ENCODE measurements at places on chromosomes 11 and 22.
A peak's percentile ranks its signal among the peaks of the same experiment; 100 is the strongest.

DNA sequence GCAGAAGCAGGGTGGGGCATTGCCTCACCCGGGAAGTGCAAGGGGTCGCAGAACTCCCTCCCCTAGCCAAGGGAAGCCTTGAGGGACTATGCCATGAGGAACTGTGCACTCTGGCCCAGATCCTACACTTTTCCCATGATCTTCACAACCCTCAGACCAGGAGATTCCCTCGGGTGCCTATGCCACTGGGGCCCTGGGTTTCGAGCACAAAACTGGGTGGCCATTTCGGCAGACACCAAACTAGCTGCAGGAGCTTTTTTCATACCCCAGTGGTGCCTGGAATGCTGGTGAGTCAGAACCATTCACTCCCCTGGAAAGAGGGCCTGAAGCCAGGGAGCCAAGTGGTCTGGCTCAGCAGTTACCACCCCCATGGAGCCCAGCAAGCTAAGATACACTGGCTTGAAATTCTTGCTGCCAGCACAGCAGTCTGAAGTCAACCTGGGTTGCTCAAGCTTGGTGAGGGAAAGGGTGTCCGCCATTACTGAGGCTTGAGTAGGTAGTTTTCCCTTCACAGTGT lies 573.7 kb upstream of the ANO3 start:
- DNase-seq = no peak

DNA sequence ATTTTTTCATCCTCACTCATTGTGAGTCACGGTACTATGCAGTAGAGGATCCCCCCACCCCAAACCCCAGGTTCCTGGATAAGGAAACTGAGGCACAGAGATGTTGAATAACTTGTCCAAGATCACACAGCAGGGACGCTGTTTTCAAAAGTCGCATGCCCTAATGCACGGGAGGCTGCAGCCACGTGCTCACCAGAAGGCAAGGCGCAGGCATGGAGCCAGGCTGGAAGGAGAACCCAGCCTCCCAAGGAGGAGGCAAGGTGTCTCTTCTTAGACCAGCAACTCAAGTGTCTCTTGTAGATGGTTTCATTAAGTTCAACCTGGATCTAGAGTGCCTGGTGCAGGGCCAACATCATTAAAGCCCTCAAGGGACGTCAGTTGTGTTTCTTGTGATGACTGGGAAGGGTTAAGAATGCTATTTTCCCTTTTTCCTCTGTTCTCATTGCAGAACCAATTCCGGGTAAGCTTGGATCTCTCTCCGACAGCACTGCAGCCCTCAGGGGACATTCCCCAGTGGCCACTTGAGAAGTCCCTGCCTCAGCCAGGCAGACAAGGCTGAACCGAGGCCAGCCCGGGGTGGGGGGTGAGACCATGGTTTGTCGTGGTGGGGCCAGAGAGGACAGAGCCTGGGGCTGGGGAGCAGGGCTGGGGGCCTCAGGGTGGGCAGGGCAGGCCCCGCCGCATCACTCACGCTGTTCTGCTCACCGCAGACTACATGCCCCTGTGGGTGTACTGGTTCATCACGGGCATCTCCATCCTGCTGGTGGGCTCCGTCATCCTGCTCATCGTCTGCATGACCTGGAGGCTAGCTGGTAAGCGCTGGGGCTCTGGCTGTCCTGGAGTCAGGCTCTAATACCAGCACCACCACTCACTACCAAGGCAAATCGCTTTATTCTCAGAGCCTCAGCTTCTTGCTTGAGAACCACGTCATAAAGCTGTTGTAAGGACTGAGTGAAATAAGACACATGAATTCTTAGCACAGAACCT lies 15.7 kb downstream of the TMEM121B start:
- no peak for DNase-seq

DNA sequence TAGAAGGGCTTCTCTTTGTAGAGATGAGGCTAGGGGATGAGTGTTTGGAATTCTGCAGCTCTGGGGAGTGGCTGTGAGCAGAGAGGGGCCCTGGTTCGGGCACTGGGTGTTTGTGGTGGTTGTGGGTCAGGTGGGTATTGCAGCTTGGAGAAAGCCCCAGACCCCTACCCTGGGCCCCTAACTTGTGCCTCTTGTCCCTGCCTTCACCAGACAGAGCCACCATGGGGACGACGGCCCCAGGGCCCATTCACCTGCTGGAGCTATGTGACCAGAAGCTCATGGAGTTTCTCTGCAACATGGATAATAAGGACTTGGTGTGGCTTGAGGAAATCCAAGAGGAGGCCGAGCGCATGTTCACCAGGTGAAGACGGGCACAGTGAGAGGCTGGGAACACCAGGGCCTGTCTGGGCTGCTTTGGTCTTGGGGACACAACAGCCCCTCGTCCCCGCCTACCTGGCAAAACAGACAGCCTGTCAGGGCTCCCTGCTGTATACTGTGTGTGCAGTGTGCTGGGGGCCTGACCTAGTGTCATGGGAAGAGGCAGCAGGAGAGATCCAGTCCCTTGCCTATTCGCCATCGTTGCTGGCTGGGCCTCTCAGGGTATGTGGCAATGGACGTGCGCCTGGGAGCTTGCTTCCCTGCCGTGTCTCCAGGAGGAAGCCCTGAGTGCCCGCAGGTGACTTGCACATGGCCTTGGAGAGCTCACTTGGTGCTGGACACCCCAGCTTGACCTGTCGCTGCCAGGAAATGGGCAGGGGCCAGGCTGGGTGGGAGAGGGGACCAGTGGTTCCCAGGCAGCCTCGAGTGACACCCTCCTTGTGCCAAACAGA lies 4.3 kb downstream of the INCENP start:
- no peak for DNase-seq

DNA sequence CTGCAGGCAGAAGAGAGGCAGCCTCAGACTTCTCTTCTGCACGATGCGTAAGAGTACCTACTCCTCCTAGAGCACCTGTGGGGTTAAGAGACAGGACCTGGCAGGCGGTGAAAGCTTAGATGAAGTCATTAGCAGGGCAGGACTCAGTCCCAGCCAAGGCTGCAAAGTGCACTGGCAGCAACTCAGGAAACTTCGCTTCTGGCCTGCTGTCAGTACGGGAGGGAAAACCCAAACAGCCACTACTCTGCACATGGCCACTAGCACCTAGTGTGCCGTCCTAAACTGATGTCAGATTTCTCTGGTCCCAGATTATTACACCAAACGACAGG lies 8.8 kb upstream of the KLHL35 start:
- no peak for DNase-seq

DNA sequence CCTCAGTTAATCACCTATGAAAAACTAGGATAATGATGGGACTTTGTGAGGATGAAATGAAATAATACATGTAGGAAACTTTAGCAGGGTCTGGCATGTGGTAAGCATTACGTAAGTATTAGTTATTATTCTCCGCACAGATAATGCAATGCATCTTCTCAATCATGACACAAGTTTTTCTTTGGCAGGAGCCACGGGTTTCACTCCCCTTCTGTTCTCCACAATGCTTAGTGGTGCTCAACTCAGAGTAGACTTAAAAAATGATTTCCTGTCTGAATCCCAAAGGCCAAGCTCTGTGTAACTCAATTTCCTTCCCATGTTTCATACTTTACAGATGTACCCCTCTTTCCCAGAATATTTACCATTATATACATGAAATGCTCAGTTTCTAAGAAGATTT lies 82.9 kb downstream of the CCDC34 start:
- DNase-seq = no peak

GRCh38 chr11:124831897-124832296 lies 31.7 kb upstream of the MSANTD2 start:
- DNase-seq = no peak

GRCh38 chr22:50125029-50125428 lies 35.2 kb downstream of the MOV10L1 start:
- no peak for DNase-seq

DNA sequence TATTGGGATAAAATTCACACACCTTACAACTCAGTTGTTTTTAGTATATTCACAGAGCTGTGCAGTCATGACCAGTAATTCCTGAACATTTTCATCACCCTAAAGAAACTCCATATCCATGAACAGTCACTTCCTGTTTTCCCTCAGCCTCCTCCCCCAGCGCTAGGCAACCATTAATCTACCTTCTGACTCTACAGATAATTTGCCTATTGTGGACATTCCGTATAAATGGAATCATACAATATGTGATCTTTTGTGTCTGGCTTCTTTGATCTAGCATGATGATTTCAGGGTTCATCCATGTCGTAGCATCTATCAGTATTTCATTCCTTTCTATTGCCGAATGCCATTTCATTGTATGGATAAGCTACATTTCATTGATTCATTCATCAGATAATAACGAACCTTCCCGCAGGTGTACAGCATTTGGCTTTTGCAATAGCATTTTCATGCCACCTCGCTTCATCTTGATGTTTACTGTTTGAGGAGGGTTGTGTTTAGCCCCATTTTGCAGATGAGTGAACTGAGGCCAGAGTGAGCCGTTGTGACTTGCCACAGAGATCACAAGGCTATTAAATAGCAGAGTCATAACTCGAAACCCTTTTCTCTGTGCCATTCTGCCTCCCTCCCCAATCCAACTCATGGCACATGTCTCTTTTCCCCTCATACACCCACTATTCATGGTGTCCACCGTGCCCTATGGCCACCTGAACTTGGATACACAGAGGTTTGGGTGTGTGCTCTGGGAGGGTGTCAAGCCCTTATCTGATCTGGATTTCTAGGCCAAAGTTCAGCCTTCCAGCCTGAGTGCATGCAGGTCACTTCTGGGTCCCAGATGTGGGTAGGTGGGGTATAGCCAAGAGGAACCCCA lies 11.1 kb upstream of the MYH9 start:
- peak; percentile 42 for DNase-seq

- no peak for DNase-seq
These were observed 9.0 kb upstream of the AHNAK start for GRCh38 chr11:62555464-62556107.

- peak; percentile 98 for DNase-seq
These were observed 6.0 kb downstream of the PDXP start for GRCh38 chr22:37664249-37665101.

DNA sequence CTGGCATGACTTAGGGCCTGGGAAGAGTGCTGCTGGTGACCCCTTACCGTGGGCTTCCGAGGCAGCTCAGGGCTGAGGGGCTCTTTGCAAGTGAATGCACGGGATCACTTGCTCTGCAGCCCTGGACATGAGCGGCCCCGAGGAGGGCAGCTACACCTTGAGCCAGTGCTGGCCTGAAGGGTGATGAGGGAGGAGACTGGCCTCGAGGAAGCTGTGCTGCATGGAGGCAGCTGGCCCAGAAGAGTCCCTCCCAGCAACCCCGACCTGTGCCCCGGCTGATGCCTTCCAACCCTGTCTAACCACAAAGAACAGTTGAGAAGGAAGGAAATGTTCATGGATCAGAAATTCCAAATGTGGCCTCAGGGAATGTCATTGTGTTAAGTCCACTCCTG lies 45.2 kb downstream of the TBX1 start:
- DNase-seq = peak; percentile 28

DNA sequence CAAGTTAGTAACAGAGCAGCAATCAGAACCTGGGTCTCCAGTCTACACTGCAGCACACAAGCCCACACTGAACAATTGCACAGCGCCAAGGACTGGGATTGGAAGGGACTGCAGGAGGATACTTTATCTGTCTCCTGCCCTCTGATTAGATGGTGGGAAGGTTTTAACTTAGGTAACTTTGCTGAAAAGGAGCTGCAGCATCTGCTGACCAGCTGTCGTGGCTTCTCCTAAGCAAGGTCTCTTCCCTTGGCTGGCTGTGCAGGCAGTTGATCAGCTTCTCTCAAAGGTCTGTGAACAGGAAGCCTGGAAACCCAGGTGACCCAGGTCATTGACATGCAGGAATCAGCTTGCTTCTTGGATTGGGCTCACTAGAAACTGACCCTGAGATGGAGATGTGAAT lies 82.4 kb downstream of the ISX start:
- no peak for DNase-seq

DNA sequence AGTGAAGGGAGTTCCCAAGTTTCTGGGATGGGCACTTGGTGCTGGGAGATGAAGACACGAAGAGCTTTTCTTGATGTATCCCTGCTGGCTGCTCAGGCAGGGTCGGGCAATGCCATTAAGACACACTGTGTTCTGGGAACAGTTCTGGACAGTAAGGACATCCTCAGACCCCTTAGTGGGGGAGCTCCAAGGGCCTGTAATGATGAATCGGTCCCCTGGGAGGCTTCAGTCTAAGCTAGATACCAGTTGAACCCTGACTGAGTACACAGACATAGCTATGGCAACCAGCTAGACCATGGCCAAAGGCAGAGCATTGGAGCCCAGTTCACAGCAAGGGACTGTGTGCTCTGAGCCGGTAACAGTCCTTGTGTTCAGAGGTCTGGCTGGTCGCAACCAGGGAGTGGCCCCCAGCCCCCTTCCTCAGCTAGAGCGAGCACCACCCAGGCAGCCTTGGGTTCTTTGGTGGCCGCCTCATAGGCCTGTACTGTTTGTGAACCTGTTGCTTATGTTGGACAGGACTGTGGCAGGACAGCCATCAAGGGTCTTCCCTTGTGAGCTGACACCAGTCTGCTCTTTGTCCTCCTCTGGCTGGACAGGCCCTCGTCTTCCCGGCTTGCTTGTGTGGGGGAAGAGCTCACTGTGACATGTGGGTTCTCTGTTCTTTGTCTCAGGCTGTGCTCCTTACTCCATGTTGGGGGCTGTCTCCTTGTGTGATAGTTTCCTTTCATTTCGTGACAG lies 25.0 kb downstream of the MED15 start:
- DNase-seq = no peak

DNA sequence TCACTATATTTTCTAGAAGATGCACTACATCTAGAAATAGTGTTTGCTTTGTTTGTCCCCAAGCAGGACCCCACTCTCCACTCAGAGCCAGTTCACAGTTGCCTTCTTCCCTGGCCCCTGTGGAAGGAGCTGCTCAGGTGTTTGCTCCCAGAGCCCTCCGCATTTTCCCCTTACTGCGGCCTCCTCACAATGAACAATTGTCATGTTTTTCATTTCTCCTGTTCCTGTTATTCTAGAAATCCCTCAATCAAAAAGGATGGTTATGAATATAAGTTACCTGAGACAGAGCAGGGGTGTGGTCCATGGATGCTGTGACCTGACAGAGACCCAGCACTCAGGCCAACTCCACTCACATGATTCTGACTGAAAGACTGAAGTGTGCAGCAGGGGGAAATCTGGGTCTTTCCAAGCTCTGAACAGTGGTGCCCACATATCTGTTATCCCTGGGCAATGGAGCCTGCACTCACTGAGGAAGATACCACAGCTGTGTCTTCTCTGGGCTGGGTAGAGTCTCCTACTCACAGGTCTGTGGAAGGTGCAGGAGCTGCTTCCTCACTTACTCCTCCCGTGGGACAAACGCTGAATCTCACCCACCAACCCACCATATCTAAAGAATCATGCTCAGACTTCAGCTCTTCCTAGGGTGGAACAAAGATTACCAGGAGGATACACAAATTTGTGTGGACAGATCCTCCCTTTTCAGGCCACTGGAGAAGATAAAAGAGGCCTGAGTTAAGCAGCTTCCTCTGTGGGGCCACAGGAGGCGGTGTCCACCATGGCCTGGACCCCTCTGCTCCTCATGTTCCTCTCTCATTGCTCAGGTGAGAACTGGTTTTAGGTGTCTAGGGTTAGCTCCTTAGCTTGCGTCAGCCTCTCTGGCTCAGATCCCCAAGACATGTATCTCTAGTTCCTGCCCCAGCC lies 87.1 kb upstream of the TOP3B start:
- DNase-seq = no peak

DNA sequence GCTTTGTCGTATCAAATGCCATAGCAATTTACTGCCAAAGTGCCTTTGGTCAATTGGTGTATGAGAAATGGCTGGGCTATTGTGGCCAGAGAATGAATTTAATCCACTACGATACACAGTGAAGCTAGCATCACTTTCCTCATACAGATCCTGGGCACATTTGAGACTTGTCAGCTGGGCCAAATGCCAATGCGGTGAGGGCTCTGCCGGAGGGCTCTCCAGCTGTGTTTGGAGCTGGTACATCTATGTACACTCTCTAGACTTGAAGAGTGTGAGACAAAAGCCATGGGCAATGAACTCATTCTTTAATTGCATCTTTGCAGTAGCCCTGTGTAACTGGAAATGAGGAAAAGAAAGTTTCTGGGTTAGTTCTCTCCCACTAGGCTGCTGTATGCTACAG lies 1052.9 kb downstream of the NTM start:
- DNase-seq = no peak

All from COLO829 (cell line).